Activated CD4-positive, alpha-beta T cell treated with anti-CD3 and anti-CD28 coated beads, Interleukin-10, Interleukin-2, amounts not matched to agents 100 ng/mL and 50 ng/mL, durations not matched to agents 16 hours and 8 hours (primary cell): ENCODE measurements at places on chromosomes 5 and 9.

DNA sequence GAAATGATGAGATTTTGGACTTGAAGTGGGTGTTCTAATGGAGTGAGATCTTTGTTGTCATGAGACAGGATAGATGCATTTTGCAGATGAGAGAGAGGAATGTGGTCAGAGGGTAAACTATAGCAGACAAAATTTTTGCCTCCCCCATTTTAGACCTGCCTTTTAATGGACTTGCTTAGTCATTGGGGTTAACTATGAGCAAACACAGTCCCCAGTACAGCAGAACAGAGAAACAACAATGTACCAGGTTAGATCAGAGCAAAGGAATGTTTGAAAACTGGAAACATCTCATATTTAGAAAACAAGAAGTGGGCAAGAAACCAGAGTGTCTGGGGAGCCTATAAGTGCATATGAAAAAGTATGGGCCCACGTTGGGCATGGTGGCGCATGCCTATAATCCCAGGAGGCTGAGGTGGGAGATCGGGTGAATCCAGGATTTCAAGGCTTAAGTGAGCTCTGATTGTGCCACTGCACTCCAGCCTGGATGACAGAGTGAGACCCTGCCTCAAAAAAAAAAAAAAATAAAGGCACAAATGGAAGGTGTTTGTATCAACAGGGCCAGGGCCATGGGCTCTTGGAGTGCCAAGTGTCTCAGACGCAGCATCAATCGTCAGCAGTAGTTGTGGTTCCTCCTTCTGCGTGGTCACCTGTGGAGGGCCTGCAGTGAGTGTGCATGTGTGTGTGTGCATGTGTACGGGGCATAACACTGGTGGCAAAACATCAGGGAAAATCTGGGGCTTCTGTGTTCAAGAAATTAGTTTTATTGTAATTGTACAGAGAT is 214.4 kb upstream of the S1PR3 start:
- DNase-seq: no peak

DNA sequence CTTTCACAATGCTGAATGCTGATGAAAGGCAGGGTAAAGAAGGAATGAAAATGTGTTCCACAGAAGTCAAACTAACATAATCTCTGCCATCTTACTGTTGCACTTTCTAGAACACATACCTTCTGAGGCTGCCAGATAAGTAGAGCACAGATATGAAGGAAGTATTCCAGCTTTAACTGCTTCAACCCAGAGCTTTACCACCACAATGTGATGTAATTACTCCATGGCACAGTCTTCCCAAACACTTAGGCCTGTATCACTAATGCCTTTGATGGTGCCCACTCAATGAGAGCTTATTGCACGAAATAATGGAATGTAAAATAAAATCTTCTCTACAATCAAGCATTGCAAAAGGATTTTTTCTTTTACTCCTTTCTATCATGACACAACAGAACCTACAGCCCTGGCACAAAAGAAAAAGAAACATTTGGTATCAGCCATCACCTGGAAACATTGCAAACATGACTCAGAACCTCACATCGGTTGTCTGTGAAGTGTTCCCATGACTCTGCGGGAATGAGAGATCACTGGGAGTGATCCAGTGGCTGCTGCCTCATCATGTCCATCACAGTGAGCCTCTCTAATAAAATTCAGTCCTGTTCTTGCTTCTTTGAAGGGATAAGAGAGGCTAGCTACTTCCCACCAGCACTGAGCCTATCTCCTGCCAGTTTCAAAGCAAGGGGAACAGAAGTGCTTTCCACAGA is 385.8 kb downstream of the EFNA5 start:
- DNase-seq: no peak

GRCh38 chr9:114691046-114691955 is 9.3 kb upstream of the TEX48 start:
- peak; percentile 97 for DNase-seq

- no peak for DNase-seq
Observed at GRCh38 chr5:17346811-17347210, 129.4 kb downstream of the BASP1 start.

GRCh38 chr5:74386571-74387334 is 253.8 kb downstream of the ENC1 start:
- DNase-seq: no peak

- DNase-seq: no peak
Observed at GRCh38 chr9:137295849-137296669, 6.0 kb downstream of the NRARP start.

- DNase-seq: no peak
Observed at GRCh38 chr9:103068753-103069152, 73.6 kb downstream of the CYLC2 start.

DNA sequence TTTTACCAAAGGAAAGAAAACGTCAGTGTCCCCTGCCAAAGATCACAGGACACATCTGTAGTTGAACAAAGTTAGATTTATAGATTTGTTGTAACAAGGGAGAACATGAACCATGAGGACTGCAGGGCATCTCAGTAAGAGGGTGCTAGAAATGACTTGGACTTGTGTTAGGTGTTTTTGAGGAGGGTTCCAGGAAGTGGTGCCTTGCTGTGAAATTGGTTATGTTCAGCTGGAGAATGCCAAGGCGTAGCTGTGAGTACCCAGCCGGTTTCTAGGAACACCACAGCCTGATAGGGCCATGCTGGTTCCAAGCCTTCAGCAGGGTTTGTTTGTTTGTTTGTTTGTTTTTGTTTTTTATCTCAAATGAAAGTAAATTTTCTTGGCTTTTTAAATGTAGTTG is 5.3 kb downstream of the SPEF2 start:
- DNase-seq: peak; percentile 75

DNA sequence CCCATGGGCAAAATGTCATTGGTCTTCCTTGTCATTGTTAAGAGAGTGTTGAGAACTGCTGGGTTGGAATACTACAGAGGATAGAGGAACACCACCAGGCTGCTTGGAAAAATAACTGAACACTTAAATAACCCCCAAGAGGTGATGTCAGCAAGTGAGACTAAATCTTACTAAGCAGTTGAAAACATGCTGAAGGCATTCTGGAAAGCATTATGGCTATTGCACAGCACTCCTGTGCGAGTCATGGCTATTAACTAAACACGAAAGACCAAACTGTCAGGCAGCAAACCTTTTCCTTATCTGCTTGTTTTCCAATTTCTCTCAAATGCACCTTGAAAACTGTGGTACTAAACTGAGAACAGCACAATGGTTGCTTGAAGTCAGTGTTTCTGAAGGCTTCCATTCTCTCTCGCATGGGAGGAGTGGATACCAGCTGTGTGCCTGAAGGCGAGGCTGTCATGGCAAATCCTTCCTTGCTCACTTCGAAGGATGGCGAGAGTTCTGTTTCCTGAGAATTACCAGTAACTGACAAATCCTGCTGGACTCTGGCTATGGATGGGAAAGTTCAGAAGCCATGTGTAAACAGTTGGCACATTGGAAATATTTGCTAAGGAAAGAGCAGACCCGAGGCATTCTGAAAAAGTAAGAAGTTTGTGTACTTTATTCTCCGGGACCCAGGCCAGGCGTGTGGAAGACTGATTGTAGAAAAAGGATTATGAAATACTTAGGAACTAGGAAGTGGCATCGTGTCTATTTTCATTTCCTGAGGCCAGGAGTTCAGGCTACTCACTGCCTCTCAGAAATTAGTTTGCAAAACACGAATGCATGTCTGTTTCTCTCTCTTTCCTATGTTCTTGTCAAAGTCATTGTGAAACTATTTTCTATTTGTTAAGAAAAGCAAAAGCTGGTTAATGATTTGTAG is 182.1 kb downstream of the DMRT2 start:
- DNase-seq: no peak

DNA sequence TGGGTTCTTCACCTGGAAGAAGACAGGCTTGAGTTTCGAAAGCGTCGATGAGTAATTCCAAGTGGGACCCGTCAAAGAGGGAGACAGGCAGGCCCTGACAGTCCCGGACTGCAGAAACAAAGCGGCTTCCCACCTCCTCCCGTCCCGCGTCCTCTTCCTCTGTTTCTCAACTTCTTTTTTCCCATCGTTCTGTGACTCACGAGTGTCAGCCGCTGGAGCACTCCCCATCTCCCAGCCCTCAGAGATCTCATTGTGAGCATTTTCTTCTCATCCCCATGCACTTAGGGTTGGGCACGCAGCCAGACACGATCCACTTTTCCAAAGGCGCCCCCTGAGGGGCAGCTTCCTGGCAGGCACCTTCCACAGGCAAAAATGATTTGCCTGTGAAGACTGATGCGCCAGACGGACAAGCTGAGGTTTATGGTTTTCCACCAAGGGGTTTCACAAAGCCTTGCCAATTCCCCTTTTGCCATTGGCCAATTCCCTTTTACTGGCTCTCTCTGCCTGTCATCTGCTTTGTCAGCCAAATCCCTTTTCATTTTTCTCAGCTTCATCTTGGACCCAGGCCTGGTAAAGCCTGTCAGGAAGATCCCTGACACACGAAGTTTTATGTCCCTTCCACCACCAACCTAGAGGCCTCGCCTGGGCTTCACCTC is 86.5 kb upstream of the ANKRD55 start:
- no peak for DNase-seq

GRCh38 chr9:530681-531080 is 310.8 kb upstream of the DMRT1 start:
- no peak for DNase-seq

DNA sequence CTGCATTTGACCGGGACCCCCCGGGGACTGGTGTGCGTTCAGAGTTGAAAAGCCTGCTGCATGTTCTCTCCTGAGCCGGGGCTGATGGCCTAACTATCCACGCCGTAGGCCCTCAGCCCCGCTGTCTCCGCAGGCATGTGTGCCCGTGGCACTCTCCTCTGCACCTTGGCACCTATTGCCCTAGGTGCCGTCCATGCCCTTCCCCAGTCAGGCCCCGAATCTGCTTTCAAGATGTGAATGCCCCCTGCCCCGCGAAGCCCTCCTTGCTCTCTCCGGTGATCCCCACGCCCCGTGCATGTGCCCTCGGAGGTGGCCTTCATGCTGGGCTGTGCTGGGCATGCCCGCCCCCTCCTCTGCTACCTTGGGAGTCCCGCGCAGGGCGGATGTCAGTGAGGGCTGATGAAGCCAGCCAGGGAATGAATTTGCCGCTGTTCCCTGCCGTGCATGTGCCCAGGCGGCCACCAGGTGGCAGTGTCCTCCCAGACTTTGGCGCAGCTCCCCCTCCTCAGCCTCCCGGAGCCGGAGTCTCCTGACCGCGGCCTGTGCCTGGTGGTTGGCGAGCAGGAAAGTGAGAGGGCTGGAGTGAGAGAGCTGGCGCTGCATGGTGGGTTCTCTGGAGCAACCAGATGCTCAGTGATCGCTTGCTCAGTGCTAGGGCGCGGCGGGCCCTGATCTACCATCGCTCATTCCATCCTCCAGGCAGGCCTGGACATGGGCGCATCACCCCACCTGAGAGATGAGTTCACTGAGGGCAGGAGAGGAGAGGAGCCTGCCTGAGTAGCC is 112.9 kb upstream of the LMX1B start:
- peak; percentile 77 for DNase-seq

GRCh38 chr5:78747705-78748359 is 99.3 kb upstream of the LHFPL2 start:
- no peak for DNase-seq

GRCh38 chr9:115997923-115998322 is 155.7 kb upstream of the PAPPA start:
- DNase-seq: no peak

GRCh38 chr9:15191378-15191777 is 115.6 kb downstream of the TTC39B start:
- peak; percentile 22 for DNase-seq

- no peak for DNase-seq
Observed at GRCh38 chr5:174520420-174521396, 203.7 kb upstream of the MSX2 start.

GRCh38 chr5:169243651-169244422 is 57.1 kb downstream of the SLIT3 start:
- no peak for DNase-seq

GRCh38 chr5:66694036-66694435 is 97.8 kb downstream of the MAST4 start:
- DNase-seq: no peak

DNA sequence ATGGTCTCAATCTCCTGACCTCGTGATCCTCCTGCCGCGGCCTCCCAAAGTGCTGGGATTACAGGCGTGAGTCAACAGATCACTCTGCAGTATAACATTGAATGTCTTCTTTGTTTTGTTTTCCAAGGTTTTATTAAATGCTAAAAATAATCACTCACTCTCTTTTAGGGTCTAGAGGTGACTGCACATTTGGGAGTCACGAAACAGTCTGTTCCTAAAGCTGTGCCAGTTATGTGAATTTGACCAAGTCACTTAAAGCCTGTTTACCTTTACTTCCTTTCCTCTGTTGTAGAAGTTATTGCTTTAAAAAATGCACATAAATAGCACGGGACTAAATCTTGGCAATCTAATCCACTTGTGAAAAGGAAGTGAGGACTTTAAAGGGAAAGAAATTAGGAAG is 304.9 kb upstream of the PTGER4 start:
- DNase-seq: no peak

DNA sequence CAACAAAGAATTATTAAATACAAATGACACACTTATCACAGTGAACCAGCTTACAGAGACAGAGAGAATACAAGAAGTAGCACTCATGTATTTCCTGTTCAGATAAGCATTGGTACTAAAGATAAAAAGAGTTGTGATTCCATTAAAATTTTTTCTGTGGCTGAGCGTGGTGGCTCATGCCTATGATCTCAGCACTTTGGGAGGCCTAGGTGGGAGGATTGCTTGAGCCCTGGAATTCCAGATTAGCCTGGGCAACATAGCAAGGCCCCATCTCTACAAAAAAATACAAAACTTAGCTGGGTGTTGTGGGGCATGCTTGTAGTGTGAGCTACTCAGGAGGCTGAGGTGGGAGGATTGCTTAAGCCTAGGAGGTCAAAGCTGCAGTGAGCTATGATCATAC is 32.9 kb downstream of the FCHO2 start:
- DNase-seq: no peak

DNA sequence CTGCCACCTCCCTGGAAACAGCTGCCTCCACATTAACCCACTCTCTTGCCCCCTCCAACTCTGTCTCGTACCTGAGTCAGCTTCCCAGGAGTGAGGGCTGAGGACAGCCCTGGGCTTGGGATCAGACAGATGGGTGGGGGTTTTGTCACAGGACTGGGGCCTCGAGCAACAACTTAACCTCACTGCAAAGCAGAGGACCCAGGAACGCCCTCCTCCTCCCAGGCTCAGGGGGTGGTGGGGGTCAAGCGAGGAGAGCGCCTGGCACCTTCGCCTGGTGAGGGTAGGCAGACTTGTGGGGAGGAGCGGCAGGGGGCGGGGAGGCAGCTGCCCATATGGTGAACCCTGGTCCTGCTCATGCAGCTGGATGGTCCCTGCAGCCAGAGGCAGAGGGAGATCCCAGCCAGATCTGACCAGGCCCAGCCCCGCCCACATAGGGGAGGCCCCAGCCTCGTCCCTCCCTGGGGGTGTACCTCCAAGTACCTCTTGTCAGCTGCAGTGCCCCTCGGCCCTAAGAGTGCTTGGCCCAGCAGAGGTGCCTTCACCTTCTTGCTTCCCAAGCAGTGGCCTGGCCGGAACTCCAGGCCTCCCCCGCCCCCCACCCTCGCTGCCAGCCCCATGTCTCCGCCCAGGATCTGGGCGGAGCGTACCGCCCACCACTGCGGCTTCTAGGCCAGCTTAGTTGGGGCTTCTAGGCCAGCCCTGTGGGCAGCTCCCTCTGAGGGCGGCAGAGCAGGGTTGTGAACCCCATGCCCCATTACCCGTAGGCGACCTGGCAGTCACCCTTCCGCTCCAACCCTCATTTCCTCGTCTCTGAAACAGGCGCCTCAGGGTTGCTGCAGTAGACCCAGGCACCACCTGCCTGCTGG is at the start of gene SARDH:
TSS of gene SARDH (minus strand) at position 579 of the 866 bp plus-strand sequence. CDS start 4,179 bp downstream, outside the sequence.
- DNase-seq: peak; percentile 23

- DNase-seq: no peak
Observed at GRCh38 chr5:10825897-10826644, 65.0 kb upstream of the DAP start.
